Activated CD8-positive, alpha-beta memory T cell treated with anti-CD3 and anti-CD28 coated beads for 1 hour (primary cell): ENCODE measurements at places on chromosomes 1 and 21.

DNA sequence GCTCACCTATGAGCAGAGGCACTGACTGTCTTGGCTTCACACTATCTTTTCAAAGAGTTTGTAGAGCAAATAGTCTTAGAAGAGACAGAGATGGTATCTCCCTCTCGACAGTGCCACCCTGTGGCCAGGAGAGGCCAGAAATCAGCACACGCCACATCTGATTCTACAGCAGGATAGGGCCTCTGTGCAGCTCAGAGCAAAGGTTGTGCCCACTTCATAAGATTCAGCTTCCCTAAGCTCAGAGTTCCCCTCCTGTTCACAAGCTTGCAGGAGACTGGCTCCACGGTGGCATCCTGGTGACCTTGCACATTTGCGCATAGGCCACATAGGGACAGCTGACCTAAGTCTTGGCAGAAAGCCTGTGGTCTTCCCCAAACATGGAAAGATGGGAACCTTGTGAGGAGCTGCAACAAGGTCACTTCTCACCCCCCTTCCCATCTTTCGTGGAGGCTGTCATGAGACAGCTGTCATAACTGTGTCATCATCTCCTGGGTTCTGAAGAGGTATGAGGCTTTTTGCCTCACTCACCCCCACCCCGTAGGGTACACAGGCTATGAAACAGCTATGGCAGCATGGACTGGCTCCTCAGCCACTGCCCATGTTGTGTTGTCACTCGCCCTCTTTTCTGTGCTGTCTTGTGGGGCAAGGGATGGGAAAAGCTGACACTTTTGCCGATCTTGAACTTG, 3.0 kb downstream of the ITLN2 start:
- peak; percentile 55 for DNase-seq

DNA sequence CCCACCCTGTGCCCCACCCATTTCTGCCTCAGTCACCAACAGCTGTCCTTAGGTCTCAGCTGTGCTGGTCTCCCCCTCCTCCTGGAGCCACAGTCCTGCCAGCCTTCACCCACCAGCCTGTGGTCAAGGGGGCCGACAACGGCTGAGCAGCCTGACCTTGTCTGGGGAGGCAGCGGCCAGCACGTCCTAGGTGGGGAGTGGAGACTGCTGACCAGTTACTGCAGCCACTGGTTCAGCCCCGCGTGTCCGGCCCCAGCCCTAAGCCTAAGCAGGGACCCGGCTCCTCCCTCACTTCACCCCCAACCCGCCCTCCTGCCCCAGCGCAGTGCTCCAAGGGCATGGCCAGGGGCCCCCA, 79.2 kb downstream of the MORN1 start:
- no peak for DNase-seq

DNA sequence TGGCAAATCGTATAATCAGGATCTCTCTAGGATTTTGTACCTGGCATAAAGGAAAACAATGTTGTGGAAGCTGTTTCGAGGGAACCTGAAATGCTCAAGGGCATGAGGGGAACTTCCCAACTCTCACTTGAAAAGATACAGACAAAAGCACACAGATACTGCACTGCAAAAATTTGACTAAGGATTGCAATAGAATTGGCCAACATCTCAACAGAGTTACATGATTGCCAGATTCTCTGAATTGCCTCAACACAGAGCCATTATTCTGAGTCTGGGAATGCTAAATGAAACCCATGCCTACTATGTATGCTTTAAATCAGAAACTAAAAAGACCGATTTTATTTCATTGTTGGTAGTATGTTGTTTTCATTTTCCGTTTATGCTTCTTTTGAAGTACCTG, 16.0 kb downstream of the KRTAP19-8 start:
- DNase-seq, result no peak

GRCh38 chr1:30727824-30728223, 4.4 kb upstream of the MATN1 start:
- DNase-seq, result no peak

GRCh38 chr21:21019681-21020080, 21.5 kb downstream of the NCAM2 start:
- DNase-seq, result no peak

- no peak for DNase-seq
These were observed 51.0 kb downstream of the AHDC1 start for GRCh38 chr1:27552911-27553420.

GRCh38 chr1:156841295-156841855, 17.5 kb downstream of the INSRR start:
- DNase-seq, result no peak
